ENCODE measurements at places on chromosomes 2 and 18.
A peak's percentile ranks its signal among the peaks of the same experiment; 100 is the strongest.

GRCh38 chr2:102100371-102101096, 42.0 kb upstream of the IL1R1 start:
- DNase-seq, result no peak

DNA sequence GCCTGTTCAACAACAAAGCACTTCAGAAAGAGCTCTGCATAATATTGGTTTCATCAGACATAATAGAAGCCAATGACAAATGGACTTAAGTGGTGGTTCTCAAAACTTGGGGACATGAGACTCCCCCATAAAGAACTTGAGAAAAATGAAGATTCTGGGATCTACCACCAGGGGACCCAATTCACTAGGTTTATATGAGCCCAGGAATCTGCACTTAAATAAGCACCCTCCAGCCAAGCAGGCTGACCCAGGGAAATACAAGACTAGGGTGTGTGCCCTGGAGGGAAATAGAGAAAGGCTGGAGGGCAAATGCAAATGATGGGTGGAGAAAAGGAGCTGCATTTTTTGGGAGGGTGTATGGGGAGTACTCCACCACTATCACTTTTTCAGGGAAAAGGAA, 52.5 kb downstream of the SATB2 start:
- DNase-seq, result no peak

DNA sequence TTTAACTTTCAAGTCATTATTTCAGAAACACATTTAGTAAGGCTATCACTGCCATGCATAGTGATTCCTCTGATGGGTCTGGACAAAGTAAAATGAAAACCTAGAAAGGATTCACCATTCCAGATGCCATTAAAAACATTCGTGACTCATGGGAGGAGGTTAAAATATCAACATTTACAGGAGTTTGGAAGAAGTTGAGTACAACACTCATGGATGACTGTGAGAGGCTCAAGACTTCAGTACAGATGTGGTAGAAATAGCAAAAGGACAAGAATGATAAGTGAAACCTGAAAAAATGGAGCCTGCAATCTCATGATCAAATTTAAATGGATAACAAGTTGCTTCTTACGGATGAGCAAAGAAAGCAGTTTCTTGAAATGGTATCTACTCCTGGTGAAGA, 5.8 kb upstream of the TWSG1 start:
- no peak for DNase-seq

GRCh38 chr2:233462826-233463470, 103.6 kb downstream of the USP40 start:
- no peak for DNase-seq

DNA sequence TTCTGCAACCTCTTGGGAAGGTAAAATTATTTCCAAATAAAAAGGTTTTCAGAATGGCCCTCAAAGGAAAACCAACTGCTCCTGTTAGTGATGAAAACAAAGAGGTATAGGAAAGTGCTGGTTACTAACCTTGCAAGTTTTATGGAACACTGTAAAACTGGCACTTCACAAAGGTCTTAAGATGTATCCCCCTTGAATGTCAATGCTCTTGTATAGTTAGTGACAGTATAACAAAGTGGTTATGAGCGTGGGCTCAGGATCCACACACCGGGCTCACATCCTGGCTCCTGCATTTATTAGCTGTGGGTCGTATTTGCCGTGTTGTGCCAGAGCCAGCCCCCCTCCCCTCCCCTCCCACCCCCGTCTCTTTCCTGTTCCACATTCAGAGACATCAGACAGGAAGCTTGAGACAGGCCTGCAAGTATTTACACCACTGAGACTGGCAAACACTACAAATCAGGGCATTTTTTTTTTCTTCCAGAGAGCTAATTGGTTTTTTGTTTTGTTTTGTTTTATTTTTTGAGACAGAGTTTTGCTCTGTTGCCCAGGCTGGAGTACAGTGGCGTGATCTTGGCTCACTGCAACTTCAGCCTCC, 9.2 kb upstream of the DNPEP start:
- no peak for DNase-seq

GRCh38 chr2:53964257-53964952, 6.4 kb downstream of the PSME4 start:
- DNase-seq, result no peak

- DNase-seq, result no peak
Measured at GRCh38 chr2:24586955-24587354, 95.9 kb downstream of the NCOA1 start.

- DNase-seq, result no peak
Measured at GRCh38 chr2:274503-274902, 9.8 kb downstream of the ACP1 start.

GRCh38 chr18:25349926-25350487, 2.0 kb downstream of the ZNF521 start:
- DNase-seq, result no peak

GRCh38 chr2:170404846-170405245, 226.9 kb downstream of the MYO3B start:
- DNase-seq, result no peak

DNA sequence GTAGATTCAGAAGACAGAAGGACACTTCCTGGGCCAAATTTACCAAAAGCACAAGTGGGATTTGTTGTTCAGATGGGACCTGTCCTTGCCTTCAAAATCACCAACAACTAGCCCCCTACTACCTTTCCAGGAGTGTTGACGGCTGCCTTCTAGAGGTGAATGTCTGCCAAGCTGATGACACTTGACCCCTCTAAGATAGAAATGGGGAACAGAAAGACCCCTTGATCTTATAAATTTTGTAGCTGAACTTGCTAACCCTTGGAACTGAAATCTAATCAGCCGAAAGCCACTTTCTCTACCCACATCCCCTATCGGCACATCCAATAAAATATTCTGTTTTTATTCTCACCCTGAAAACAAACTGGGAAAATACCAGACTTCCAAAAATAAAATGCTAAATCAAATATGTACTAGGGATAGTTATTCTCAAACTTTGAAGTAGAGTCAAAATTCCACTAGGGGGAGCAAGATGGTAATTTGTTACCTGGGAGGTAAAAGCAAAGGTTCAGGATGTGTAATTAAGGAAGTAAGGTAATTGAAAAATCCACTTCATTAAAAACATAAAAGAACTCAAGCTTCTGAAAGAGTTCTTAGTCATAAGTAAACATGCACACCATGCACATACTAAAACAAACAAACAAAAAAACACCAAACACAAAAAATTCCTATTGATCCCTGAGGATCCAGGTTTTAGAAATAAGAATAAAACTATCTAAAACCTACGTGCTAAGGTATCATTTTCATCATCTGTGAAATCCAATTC, 119.2 kb downstream of the ANKRD44 start:
- no peak for DNase-seq

DNA sequence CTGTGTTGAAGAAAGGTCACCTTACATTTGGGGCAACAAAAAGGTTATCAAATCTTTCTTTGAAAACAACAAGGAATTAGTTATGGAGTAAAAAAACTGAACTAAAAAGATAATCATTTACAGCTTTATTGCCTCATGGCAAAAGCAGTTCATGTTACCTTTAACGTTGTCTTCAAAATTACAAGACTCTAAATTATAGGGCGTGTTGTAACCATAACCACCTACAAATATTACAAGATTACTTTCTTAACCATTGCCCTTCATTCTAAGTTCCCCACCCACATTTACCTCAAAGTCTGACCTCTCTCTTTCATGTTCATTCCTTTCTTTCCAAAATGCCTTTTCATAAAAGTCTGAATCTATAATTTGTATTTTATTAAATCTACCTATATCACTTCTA, 74.6 kb upstream of the LRATD1 start:
- DNase-seq, result no peak

GRCh38 chr18:5817816-5818215, 77.5 kb downstream of the TMEM200C start:
- DNase-seq, result no peak

GRCh38 chr2:6878549-6878948, 972 bp downstream of the RSAD2 start:
- DNase-seq, result no peak

- DNase-seq, result no peak
Measured at GRCh38 chr18:24504401-24504800, 44.0 kb downstream of the HRH4 start.

GRCh38 chr2:162182395-162182794, 30.3 kb upstream of the GCG start:
- DNase-seq, result no peak

- no peak for DNase-seq
Measured at GRCh38 chr2:64661741-64662169, 8.0 kb upstream of the SERTAD2 start.

GRCh38 chr2:14189929-14190328, 442.6 kb upstream of the LRATD1 start:
- no peak for DNase-seq

- DNase-seq, result no peak
Measured at GRCh38 chr2:232772531-232772930, 3.8 kb downstream of the KCNJ13 start.

DNA sequence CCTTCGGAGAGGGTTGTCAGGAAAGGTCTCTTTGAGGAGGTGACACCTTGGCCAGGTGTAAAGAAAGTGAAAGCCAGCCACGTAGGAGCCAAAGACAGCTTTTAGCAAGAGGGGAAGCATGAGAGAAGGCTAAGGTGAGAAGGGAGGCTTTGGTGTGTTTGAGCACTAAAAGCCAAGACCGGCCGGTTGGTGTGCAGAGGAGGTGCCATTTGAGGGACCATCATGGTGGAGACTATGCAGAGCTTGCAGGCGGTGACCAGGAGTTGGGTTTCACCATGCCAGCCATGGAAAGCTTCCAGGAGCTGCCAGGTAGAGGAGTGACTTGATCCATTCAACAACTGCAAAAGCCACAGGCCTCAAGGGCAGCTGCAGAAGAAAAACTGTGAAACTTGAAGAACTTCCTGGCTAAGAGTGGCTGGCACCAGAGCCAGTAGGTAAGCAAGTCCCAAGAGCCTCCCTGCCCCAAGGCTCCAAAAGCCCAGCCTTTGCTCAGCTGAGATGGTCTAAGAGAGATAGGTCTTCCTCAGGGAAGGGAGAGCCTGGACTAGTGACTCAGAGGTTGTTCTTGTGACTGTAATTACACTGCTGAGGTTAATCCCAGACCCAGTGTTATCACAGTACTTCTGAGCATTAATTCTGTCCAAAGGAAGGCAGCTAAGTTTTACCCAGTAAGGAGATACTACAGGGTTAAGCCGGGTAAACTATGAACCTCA, 319.0 kb downstream of the BCL11A start:
- DNase-seq, result no peak

DNA sequence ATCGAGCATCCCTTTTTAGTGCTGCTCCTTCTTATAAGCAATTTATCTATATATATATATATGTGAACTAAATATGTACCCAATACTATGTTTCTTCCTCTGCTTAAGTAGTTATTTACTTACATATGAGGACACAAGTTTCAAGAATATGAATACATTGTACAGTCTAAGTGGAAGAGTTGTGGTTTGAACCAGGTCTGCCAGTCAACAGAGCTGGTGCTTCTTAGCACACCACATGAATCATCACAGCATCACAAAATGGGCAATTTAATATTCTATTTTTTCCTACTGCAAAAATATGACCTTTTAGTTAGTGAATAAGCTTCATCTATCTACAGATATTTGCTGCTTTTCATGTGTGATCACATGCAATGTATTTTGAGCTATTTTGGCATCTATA, 64.4 kb upstream of the SPAG16 start:
- DNase-seq, result no peak

DNA sequence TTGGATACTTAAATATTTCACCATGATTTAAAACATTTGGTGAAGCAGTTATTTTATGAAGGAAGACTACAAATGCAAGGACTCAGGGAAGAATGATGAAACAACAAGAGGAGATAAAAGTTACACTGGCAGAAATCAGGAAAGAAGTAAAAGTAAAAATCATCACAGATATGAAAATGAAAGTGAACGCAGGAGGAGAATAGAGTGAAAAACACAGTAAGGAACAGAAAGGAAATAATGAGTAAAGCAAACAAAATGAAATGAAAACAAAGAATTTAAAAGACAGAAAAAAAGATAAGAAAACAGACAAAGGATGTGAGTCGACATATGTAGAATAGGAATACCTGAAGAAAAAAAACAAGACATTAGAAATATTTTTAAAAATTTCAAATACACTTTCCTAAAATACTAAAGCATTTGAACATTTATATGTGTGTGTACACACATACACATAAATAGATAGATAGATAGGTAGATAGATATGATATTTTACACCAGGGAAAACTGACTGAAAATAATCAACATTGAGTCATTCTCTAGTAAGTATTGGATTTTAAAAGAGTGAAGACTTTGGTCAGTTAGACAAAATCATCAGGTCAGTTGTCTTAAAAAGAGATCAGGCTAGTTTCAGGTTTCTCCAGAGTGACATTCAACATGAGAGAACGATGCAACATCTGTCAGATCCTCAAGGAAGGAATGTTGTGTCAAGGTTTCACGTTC, 12.1 kb upstream of the KDSR start:
- DNase-seq, result no peak

GRCh38 chr2:40962026-40962425, 510.1 kb upstream of the SLC8A1 start:
- no peak for DNase-seq

DNA sequence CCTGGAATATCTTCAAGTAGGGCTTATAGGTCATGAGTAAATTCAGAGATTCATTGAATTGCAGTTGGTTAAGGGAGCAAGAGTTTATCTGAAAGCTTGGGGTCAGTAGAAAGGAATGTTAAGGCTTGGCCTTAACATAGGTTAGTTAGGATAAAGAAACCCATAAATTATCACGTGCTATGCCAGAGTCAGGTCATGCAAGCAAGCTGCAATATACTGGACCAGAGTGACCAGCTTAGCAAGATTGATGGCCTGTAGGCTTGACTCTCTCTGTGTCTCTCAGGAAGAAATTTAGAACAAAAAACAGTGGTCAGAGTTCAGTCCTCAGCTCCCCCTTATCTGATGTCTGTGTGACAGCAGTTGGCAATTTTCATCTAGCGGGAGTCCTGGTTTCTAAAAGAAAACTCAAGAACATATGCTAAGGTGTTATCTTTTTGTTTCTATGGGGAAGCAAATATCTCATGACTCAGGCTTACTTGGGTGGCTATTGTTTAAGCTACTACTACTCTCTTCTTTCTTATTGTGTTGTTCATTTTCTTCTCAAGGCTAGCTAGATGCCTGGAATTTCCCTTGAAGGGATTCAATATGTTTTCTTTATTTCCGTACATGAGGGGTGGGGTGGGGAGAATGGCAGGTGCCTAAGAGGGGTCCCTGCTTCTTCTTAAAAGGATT, 28.7 kb upstream of the MARCO start:
- no peak for DNase-seq

- peak; percentile 40 for DNase-seq
Measured at GRCh38 chr18:12236934-12237832, 17.0 kb upstream of the CIDEA start.

- DNase-seq, result no peak
Measured at GRCh38 chr18:22493255-22493654, 75.5 kb upstream of the CTAGE1 start.

DNA sequence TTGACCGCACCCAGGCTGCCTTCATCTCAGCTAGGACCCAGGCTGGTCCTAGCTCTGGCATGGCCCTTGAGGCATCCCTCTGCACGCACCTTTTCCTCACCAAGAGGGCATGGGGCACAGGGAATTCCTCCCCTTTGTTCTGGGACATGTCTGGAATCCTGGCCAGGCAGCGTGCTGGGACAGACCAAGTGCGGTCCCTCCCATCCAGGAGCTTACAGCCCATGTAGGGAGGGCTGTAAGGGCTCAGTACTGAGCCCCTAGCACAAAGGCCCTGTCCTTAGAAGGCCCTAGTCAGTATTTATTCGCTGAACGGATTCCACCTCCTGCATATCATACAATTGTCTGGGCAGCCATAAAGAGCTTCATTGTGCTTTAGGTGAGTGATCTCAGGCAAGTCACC, 3.0 kb downstream of the TMEM37 start:
- DNase-seq, result no peak

Measured in activated CD4-positive, alpha-beta T cell treated with anti-CD3 and anti-CD28 coated beads, Interleukin-2, amount 50 U/mL, for 4 hours (primary cell).